Stimulated activated CD8-positive, alpha-beta memory T cell treated with anti-CD3 and anti-CD28 coated beads, Interleukin-7, amount 100 ng/mL, for 4 hours (primary cell): ENCODE measurements at places on chromosomes 5 and 9.

DNA sequence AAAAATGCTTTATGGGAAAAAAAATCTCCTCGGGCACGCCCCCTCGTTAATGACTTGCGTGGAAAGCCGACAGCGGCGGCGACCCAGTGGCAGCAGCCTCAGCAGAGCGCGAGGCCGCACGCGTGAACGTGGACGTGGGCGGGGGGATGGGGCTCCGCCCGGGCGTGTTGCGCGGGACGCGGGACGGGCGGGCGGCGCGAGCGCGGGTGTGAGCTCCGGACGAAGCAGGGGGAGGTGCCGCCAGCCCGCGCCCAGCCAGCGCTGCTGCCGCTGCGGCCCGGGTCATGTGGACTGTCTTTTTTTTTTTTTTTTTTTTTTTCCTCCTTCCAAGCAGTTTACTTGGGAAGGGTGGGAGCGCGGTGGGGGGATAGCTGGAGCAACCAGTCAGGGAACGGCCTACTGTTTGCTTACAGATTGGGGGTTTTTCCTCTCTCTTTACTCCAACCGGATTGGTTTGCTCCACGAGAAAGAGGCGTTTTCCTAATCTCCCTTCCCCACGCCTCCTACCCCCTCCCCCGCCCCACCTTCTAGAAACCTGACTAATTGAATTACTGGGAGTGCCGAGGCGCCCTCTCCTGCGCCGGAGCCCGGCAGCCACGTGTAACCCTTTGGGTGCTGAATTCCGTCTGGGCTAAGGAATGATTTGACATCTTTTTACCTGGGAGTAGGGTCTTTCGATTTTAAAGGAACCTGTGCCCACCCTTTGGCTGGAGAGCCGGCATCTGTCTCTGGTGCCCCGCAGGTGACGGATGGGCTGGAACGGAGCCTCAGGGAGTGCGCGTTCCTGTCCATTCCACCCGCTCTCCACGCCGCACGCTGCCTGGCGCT, 1.7 kb upstream of the EFNA5 start:
- no peak for DNase-seq

GRCh38 chr5:74342948-74343682, 297.4 kb downstream of the ENC1 start:
- no peak for DNase-seq

DNA sequence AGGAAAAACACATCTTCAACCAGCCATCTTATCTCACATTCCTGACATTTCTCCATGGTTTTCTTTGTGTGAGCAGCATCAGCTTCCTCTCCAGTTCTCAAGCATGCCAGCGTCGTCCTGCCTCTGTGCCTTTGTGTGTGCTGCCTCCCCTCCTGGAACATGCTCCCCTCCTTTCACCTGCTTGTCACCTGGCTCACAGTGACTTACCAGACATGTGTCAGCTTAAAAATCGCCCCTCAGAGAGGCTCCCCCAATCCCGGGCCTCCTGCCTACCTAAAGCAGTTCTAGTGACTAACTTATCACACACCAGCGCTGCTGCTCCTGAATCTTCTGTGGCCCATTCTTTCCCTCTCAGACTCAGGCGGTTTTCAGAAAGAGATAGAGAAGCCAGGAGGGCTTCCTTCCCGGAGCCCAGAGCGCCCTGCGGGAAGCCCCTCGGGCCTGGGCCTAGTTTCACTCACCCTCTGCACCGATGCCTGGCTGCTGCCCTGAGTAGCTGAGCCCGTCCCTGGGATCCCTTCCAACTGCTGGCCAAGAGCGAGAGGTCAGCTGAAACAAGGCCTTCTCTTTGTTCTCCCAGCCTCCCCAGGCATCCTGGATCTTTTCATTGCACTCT, 51.1 kb upstream of the MVB12B start:
- DNase-seq: no peak

DNA sequence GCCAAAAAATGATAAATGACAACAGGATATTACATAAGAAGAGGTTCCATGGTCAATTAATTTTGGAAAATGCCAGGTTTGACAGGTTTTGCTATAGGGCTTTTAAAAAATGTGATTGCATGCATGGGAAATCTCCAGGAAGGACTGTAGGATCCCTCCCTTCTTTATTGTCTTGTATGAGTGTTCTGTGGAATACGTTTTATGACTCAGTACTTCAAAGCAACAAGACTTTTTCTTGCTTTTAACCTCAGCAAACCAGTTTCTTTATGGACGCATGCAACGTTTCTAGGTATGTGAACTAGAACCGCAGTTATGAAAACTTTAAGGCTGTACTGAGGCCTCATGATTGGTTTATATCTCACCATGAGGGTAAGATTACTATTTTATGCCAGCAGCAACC, 76.6 kb upstream of the NTRK2 start:
- no peak for DNase-seq

- no peak for DNase-seq
Measured at GRCh38 chr5:135015942-135016341, 18.1 kb downstream of the PITX1 start.

- DNase-seq: no peak
Measured at GRCh38 chr5:16061163-16061562, 118.4 kb downstream of the MARCHF11 start.

DNA sequence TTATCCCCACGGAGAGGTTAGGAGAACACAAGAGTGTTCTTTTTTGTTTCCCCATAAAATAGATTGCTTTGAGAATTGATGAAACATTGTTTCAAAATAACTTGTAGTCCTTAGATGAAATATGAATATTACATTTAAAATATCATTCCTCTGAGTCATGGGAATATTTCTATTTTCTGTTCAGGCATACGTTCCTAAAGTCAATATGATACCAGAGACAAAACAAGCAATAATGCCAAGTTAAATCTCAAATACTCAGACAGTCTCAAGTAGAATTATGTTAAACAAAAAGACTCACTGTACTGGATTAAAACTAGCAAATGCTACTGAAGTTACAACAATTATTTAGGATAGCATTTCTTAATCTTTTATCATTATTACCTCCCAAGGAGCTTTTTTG, 111.7 kb upstream of the C6 start:
- no peak for DNase-seq

DNA sequence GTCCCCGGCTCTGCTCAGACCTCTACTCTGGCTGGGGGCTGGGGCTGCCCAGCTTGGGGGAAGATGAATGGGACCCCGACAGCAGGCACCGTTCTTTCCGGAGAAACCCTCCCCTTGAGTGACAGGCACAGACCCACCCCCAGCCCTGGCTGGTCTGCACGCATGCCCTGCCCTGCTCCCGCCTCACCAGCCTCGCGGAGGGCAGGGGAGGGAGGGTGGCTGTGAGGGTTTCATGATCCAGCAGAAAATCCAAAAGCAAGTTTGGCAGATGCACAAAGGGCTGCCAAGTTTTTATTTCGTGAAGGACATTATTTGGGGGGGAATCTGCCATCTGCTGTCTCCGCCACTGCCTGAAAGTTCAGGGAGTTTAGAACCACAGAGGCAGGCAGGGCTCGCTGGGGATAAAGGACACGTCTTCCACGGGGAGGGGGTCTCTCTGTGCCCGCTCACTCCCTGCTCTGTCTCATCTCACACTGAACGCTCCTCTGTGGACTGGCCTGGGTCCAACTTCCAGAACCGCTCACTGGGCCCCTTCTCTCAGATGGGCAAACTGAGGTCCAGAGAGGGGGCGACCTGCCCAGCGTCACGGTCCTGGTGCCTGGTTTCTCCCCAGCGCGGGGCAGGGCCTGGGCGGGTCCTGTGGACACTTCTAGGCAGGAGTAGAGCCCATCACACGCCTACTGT, 92.9 kb downstream of the RXRA start:
- DNase-seq: no peak

DNA sequence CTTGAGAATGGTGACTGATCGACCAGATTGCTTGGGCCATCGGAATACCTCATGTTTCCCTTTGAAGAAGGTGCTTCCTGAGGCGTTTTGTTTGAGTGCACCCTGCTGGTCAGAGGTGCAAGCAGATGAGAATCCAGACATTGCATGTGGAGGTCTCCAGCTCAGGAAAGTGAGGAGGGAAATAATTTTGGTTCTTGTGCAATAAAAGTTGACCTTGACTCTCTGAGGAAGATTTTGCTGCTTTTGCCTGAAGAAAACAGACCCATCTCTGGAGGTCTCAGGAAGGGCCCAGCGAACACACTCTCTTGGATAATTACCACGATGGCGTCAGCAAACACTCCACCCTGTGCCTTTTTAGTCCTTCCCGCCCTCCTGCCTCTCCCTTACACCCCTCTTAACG, 69.7 kb downstream of the GRAMD2B start:
- DNase-seq: no peak

DNA sequence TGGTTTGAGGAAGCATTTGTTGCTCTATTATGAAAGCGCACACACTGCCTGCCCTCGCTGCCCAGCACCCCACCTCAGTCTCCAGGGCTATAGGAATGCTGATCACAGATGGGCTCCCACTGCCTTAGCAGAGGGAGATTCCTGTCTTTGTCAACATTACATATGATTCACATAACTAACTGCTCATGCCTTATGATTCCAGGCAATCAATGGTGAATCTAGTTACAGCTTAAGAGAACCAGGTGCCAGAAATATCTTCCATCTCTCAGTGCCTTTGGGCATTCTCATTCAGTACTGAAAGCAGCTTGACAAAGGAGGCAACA, 458.9 kb upstream of the C9orf72 start:
- no peak for DNase-seq

DNA sequence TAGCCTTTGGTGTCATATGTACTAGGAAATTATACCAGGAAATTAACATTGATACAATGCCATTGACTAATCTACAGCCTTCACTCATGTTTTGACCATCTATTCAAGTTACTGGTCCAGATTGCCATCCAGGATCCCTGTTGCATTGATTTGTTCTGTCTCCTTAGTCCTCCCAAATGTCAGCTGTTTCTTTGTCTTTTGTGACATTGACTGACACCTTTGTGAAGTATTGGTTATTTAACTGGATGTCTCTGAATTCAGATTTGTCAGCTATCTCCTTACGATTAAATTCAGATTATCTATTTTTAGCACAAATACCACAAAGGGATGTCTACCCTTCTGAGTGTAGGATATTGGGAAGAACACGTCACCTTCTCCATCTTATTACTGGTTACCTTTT, 73.7 kb upstream of the CTNND2 start:
- DNase-seq: no peak
